ENCODE measurements at places on chromosomes 16 and 17.
A peak's percentile ranks its signal among the peaks of the same experiment; 100 is the strongest.

- no peak for DNase-seq
These were observed 729 bp downstream of the LONP2 start for GRCh38 chr16:48244863-48245195.

GRCh38 chr16:49858200-49859124, 2.5 kb upstream of the ZNF423 start:
- peak; percentile 61 for DNase-seq

DNA sequence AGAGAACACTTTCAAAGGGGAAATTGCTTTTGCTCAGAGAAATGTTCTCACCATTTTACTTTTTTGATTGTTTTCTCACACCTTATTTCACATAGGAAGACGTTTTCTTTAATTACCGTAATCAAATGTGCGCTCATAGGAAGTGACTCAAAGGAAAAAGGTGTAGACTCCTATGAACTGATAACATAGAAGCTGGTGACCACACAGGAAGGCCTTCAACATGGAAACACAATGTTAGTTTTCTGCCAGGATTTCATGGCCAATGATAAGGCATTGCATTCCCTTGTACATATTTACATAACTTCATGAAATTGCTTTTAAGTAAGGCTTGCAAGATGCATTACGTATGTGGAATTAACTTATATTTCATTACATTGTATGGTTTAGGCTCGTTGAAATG, 40.9 kb upstream of the KCNJ16 start:
- no peak for DNase-seq

DNA sequence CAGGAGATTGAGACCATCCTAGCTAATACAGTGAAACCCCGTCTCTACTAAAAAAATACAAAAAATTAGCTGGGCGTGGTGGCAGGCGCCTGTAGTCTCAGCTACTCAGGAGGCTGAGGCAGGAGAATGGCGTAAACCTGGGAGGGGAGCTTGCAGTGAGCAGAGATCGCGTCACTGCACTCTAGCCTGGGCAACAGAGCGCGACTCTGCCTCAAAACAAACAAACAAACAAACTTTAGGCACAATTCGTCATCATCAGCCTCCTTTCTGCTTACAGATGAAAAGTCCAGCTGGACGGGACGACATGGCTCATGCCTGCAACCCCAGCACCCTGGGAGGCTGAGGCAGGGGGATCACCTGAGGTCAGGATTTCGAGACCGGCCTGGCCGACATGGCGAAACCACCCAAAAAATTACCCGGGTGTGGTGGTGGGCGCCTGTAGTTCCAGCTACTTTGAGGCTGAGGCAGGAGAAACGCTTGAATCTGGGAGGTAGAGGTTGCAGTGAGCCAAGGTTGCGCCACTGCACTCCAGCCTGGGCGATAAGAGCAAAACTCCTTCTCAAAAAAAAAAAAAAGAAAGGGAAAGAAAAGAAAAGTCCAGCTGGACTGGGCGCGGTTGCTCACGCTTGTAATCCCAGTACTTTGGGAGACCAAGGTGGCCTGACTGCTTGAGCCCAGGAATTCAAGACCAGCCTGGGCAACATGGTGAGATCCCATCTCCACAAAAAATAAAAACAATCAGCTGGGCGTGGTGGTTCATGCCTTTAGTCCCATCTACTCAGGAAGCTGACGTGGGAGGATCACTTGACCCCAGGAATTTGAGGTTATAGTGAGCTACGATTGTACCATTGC, 1.5 kb upstream of the SPIRE2 start:
- DNase-seq, result no peak

DNA sequence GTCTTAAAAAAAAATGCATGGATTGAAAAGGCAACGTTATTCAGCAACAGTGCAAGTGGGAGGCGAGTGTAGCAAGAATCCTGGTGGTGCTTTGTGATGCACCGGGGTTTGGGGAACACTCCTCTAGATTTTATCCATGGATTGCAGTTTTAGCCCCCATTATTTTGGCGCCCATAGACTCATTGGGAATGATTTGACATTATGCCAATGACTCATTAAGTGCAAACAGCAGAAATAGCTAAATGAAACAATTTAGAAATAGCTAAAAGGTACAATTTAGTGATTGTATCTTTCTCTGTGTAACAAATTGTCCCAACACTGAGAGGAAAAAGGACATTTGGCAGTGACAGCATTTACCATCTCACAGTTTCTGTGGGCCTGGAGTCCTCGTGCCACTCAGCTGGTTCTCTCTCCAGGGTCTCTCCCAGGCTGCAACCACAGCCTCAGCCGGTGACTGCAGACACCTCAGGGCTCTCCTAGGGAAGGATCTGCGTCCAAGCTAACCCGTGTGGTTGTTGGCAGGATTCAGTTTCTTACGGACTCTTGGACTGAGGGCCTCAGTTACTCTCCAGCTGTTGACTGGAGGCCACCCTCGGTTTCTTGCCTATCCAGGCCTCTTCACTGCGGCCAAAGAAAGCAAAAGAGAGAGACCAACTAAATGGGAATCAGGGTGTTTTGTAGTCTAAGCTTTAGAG, 398.7 kb downstream of the SNX29 start:
- no peak for DNase-seq

DNA sequence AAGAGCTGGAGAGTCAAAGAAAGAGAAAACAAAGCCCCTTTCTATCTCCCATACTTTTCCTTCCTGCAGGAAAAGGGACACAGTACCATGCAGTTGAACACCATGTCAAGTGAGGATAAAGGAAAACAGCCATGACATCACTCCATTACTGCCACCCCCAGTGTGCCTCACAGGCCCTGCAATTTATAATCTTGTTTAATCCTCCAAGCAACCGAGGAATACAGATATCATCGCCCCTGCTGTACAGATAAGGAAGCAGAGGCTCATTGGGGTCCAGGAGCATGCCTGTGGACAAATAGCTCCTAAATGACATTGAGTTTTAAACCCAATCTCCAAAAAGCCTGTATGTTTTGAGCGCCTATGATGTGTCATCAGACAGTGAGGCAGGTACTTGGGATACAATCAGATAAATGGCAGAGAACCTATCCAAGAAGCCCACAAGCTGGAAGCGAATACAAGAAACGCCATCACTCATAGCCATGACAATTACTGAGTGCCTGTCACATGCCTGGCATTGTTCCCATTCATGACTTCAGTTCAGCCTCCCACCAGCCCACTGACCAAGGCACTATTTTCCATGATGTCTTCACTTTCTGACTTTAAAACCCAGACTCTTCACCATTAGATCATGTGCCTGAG, 45.5 kb downstream of the CPPED1 start:
- no peak for DNase-seq

- DNase-seq, result no peak
These were observed 860 bp upstream of the DCAF7 start for GRCh38 chr17:63549289-63549945.

- DNase-seq, result no peak
These were observed 431.3 kb downstream of the HS3ST3B1 start for GRCh38 chr17:14732211-14732610.

GRCh38 chr17:50194140-50194933, 7.1 kb downstream of the COL1A1 start:
- DNase-seq, result no peak

- peak; percentile 85 for DNase-seq
These were observed 36.6 kb upstream of the MED9 start for GRCh38 chr17:17440010-17440843.

DNA sequence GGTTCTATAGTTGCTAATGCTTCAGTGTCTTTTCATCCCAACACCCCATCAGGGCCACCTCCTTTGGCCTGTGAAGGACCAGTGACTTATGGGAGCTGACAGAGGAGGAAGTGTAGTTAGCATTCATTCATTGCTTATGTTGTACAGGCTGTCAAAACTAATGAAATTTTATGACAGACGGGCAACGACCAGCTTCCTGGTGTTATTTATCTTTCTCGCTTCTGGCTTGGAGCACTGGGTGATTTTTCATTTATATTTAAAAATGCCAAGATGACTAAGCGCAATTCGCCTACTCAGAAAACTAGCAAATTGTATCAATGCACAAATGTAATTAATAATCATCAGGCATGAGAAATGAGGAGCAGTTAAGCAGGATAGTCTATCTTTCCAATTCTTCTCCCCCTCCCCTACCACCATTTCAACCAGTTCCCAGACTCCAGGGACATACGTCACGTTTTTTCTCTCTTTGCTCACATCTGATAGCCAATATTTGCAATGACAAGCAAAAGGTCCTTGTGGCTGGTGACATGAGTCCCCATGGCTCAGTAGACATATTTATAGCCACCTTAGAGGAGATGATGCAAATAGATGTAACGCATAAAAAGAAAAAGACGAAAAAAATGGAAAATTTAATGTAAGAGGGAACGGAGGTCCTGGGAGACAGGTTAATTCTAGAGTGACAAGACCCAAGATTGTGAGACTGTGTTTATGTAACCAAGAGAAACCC, 11.2 kb downstream of the CDRT15 start:
- DNase-seq, result no peak

- peak; percentile 8 for DNase-seq
These were observed 22.3 kb upstream of the SMPD3 start for GRCh38 chr16:68470461-68471150.

GRCh38 chr16:88894681-88895300, 28.3 kb upstream of the PABPN1L start:
- no peak for DNase-seq

DNA sequence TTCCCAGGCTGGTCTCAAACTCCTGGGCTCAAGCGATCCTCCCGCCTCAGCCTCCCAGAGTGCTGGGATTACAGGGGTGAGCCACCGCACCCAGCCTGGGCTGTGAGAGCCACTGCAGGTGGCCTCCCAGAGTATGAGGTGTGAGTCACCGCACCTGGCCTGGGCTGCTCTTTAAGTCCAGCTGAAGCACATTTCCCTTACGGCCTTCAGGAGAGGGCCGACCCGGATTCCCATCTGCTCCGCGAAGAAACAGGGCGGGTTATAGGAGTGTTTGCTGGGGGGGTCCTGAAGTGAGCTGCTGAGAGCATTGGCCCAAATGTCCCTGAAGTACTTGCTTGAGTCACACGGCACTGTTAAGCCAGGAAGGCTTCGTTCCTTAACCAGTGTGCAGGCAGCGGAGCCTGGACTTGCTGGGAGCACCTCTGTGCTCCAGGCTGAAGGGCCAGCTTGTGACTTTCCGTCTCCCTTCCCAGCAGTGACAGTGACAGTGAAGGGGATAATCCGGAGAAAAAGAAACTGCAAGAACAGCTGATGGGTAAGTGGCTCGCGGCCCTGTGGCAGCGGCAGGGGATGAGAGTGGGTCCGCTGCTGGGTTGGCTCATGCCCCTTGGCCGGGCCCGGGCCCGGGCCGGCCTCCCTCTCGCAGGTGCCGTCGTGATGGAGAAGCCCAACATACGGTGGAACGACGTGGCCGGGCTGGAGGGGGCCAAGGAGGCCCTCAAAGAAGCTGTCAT, 7.2 kb downstream of the VPS4A start:
- no peak for DNase-seq

GRCh38 chr16:339680-340079, 12.8 kb downstream of the AXIN1 start:
- DNase-seq, result no peak

DNA sequence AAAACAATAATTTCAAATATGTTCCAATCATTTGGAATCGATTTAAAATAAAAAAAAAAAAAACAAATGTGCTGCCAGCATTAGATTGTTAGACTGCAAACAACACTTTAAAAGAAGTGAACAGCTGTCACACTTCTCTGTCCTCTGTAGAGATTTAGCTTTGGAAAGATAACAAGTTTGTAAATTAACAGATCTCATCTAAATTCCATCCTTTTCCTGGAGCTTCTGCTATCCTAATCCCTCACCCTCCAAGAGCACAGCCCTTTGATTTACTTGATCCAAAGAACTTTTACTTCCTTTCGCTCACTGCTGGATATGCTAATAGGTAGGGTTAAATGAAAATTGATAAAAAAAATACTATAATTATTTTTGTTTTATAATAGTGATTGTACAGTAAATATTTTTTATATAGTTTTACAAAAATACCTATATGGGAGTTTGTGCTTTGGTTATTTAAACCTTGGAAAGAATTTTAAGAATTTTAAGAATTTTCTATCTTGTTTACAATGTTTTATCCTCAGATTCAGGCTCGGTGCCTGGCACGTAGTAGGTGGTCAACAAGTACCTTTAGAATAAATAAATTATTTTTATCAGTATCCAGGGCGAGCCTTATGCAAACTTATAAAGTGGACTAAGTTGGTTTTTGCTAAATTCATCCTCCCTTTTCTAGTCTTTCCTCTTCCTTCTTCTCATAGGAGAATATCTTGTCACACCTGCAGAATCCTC, 21.6 kb downstream of the MAP2K6 start:
- no peak for DNase-seq

DNA sequence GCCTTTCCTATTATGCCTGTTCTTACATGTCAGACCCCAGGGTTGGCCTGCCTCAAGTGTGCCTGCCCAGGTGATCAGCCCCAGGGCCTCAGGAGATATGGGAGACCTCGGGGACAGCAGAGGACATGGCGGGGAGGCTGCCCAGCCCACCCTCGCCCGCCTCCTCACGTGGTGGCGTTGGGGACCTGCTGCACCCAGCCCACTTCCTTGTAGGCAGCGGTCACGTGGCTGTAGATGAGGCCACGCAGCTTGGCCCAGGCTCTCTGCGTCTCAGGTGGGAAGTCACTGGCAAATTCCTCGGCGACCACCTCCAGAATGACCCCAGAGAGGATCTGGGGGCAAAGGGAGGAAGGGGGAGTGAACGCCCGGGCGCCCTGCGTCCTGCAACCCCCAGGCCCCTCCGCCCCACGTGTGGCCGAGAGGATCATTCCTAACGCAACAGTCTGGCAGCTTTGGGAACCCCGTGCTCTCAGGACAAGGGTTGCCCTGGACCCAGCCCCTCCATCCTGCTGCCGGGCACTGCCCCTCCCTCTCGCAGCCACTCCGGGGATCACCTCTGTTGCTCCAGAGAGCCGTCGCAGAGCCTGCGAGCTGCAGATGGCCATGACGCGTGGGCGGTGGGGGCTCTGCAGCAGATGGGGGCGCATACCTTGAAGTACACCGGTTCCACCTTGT, 6.6 kb downstream of the CYGB start:
- no peak for DNase-seq

- DNase-seq, result no peak
These were observed 29.1 kb downstream of the DUSP14 start for GRCh38 chr17:37518826-37519225.

DNA sequence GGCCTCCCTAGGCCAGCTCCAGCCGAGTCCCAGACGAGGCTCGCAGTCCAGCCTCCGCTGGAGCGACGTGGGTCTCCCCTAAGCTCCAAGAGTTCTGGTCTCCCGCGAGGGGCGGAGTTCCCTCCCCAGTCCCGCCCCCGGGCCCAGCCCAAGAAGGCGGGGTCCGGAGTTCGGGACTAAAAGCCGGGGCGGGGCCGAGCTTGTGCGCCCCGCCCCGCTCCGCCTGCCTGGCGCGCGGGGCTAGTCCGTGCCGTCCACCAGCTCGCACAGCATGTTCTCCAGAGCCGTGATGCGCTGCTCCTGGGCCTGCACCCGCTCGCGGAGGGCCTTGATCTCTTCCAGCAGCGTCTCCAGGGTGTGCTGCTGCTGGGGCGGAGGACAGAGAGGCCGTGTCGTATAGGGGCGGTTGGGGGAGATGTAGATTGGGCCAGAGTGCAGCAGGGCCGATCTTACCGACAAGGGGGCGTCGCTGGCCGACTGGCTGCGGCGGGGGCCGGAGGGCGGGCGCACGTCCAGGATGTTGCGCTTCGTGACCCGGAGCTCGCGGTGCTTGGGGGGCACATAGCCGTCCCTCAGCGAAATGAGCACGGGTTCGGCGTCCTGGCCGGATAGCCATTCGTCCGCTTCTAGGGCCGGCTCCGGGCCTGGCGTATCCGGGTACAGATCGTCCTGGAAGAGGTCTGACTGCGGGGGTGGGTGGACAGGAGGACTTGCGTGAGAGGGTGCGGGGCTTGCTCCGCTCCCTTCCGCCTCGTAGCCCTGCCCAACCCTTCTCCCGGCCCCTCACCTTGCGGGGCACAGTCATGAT, 7.0 kb downstream of the CORO6 start:
- peak; percentile 89 for DNase-seq
